ELR (cell line): ENCODE measurements at places on chromosomes 16 and 17.

DNA sequence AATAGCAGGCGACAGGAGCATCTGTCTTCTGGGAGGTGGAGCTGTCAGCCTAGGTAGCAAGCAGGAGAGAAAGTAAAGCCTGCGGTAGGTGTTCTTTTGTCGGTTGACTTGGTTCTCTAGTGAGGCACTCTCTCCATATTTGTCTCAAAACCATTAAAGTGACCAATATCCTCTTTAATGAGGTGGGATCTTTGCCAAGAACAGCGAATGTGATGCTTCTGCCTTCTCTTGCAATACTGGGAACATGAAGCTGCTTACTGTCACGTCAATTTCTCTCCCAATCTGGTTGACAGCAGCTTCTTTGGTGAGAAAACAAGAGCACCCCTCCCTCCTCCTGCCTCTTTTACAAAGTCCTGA lies 176.7 kb downstream of the ABCC12 start:
- DNase-seq, result no peak

GRCh38 chr16:287298-287811 lies 4.4 kb downstream of the PDIA2 start:
- no peak for DNase-seq

- DNase-seq, result no peak
Measured at GRCh38 chr16:11142261-11142630, 113.8 kb downstream of the SOCS1 start.

GRCh38 chr17:46782250-46782953 lies 36.1 kb downstream of the WNT3 start:
- peak; percentile 76 for DNase-seq

- DNase-seq, result peak; percentile 15
Measured at GRCh38 chr16:9840761-9841665, 341.2 kb downstream of the GRIN2A start.

GRCh38 chr16:14640538-14640937 lies 7.8 kb downstream of the BFAR start:
- DNase-seq, result no peak
